ENCODE measurements at places on chromosomes 3 and 15. TPM values are rescaled to one million over a fixed set of nuclear protein-coding genes. Genes with fewer than 3 reads are reported as not detected.

CSTA gene
- 62.0 TPM for total RNA-seq

ADAMTS7 gene
- total RNA-seq = 6.7 TPM

STRIT1 gene
- not detected for total RNA-seq

MLH1 gene
- total RNA-seq = 48.6 TPM

GRM2 gene
- under 0.01 TPM for total RNA-seq

FRMD5 gene
- total RNA-seq = 17.5 TPM

SNTN gene
- total RNA-seq = not detected

ZXDC gene
- total RNA-seq = 30.8 TPM

DUOX2 gene
- 0.33 TPM for total RNA-seq

CD276 gene
- total RNA-seq = 110 TPM

DUOXA1 gene
- total RNA-seq = 1.8 TPM

SLC4A7 gene
- 116 TPM for total RNA-seq

SPESP1 gene
- not detected for total RNA-seq

TOPAZ1 gene
- not detected for total RNA-seq

KPNA1 gene
- 95.3 TPM for total RNA-seq

POPDC2 gene
- total RNA-seq = 1.0 TPM

PPP1R14D gene
- total RNA-seq = not detected

ANKRD28 gene
- total RNA-seq = 37.4 TPM

GABRR3 gene
- not detected for total RNA-seq

TNFSF10 gene
- 3.2 TPM for total RNA-seq

SEMA3F gene
- 102 TPM for total RNA-seq

LRRN1 gene
- total RNA-seq = not detected

STARD9 gene
- total RNA-seq = 9.0 TPM

BMF gene
- total RNA-seq = 1.5 TPM

PRR20G gene
- total RNA-seq = not detected

FBXL2 gene
- total RNA-seq = 40.8 TPM

ERICH6 gene
- total RNA-seq = not detected

CFAP91 gene
- 0.17 TPM for total RNA-seq

ANKRD34C gene
- not detected for total RNA-seq

SPRED1 gene
- 29.2 TPM for total RNA-seq

SNURF gene
- total RNA-seq = 15.3 TPM

CORO2B gene
- 3.2 TPM for total RNA-seq

KCNH8 gene
- total RNA-seq = 0.14 TPM

ZBED2 gene
- 3.2 TPM for total RNA-seq

THRB gene
- total RNA-seq = 13.1 TPM

HDC gene
- not detected for total RNA-seq

EPHA3 gene
- 0.67 TPM for total RNA-seq

OR5K1 gene
- total RNA-seq = not detected

KLHL6 gene
- 0.67 TPM for total RNA-seq

ALDH1A2 gene
- not detected for total RNA-seq

MYO5A gene
- total RNA-seq = 79.5 TPM

ARHGAP11A gene
- 5.0 TPM for total RNA-seq

TMEM62 gene
- total RNA-seq = 12.7 TPM

SYNPR gene
- not detected for total RNA-seq

SAXO2 gene
- 3.6 TPM for total RNA-seq

TPRG1 gene
- total RNA-seq = 0.11 TPM

CASR gene
- total RNA-seq = not detected

NR1I2 gene
- not detected for total RNA-seq

CACNA2D2 gene
- 0.05 TPM for total RNA-seq

GLDN gene
- not detected for total RNA-seq

CLDN11 gene
- total RNA-seq = 21.3 TPM

GP9 gene
- total RNA-seq = not detected

LRRC3B gene
- not detected for total RNA-seq
